ENCODE measurements at places on chromosomes 1 and 21.

DNA sequence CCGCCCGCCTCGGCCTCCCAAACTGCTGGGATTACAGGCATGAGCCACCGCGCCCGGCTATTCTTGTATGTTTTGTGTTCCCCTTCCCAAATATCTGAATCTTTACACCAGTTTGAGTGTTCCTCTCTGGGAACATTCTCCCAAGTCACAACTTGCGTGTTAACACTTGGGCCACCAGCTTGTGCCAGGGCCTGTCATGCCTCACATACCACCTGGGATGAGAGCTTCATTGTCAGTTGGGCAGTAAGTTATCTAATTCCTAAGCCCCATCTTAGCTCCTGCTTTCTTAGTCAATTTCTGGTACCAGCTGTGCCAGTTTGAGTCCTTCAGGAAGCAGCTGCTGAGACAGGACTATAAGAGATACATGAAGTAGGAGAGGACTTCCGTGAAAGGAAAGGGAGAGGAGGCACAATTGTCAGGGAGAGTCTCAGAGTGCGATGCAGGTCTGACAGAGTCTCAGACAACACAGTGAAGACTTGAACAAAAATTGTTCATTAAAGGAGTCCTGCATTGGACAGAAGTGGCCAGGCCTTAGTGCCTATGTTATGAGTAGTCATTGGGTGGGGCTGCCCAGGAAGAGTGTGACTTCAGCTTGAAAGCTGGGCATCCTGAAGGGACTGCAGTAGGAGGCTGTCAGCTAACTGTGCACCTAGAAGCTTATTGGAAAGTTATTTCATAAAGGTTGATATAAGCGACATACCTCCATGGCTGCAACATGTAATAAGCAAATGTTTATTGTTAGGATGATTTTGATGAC lies 17.3 kb downstream of the ZFYVE9 start:
- peak; percentile 84 for DNase-seq

DNA sequence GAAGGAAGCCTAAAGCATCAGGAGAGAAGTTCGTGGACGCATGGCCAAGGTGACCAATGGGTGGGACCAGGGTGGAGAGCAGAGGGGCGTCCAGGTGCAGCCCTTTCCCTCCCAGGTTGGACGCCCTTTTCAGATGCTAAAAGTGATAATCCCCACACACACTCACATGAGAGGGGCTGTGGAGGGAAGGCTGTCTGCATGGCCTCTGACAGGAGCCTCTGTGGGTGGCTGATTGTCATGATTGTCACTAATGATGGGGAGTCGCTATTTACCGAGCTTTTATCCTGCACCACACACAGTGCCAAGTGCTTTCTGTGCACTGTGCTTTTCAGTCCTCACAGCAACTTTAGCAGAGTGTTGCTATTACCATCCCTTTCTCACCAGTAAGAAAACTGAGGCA lies 27.1 kb upstream of the C1QA start:
- DNase-seq, result no peak

DNA sequence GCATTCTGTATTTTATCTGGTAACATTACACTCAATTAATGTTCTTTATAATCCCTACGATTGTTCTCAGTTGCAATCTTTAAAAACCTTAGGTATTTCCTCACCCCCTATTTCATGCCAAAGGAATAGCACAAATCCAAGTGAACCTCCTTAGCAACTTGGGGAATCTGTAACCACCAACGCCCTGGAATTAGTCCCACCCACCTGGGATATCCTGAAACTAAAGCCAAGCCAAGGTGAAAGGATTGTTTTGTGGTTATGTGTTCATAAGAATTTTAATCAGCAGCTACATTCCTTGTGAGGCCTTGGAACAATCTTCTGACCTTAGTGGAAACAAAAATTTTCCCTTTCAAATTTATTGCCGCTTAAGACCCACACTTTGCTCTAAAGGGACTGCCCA lies 908.7 kb downstream of the TTLL7 start:
- no peak for DNase-seq

DNA sequence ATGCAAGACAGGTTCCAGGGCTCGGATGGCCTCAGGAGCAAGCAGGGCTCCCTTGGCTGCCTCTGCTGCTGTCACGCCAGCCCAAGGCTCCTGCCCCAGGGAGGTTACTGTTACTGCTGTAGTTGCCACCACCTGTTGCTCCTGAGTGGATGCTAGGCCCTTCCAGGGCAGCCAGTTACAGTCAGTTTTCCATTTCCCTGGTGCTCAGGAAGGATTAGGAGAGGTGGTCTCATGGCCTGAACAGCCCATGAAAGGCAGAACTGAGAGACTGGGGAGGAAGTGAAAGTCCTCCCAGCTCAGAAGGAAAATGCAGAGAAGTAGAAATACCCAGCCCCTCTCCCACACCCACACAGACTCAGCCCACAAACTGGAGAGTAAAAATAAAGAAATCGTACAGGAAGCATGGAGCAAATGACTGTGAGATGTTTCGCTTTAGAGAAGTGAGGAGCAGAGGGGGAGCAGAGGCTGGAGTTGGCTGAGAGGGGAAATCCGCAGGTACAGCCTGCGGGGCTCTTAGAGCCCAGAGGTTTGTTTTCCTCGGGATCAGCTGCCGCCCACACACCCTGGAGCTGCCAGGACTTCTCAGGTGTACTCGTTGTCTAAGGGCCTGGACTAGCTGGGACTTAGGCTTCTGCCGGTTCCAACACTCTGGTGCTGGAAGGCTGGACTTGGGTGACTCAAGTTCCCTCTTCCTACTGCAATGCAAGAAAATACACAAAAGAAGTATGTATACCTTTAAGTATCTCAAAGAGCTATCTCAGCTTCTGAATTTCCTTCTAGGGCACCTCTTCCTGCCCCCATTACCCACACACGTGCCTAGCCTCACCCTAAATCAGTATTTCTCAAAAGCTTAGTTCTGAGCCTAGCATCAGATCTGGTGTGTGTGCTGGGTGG lies 2.3 kb downstream of the IL6R start:
- peak; percentile 67 for DNase-seq

DNA sequence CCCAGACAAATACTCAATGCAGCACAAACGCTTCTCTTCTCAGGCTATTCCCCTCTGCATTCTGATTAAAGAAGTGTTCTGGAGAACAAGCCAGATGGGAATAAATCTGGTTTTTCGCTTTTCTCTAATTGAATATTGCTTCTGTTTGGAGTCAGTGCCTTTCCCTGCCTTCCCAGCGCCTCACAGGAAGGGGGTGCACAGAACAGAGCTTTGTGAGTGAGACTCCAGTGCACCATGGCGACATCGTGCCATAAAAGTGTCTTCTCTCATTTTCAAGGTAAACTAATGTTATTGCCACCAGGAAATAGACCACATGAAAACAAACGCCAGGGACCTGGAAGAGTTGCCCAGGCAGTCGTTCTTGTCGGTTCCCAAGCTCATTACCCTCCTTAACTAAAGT lies 43.6 kb upstream of the SLC45A1 start:
- DNase-seq, result no peak

GRCh38 chr1:85624361-85624760 lies 43.8 kb downstream of the CCN1 start:
- no peak for DNase-seq

- peak; percentile 95 for DNase-seq
Observed at GRCh38 chr1:179143322-179143721, 61.5 kb downstream of the TOR3A start.

GRCh38 chr21:43207043-43207315 lies 38.2 kb downstream of the CRYAA start:
- no peak for DNase-seq

- DNase-seq, result no peak
Observed at GRCh38 chr1:220005489-220005888, 40.8 kb downstream of the EPRS1 start.

DNA sequence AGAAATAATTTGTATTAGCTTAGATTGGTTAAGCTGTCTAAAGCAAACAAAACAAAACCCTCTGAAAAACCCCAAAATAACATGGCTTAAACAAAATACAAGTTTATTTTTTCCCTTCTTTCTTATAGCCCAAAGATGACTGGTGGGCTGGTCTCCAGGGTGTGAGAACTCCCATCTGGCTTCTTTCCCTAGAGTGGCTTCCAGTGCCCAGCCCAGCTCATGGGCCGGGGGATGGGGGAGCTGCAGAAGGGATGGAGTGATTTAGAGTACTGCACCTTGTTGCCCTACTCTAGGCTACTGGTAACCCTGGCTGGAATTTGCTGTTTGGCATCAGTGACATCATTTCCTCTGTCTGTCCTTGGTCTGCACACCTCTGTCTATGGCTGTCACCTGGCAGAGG lies 223.0 kb downstream of the PBX1 start:
- DNase-seq, result peak; percentile 31

DNA sequence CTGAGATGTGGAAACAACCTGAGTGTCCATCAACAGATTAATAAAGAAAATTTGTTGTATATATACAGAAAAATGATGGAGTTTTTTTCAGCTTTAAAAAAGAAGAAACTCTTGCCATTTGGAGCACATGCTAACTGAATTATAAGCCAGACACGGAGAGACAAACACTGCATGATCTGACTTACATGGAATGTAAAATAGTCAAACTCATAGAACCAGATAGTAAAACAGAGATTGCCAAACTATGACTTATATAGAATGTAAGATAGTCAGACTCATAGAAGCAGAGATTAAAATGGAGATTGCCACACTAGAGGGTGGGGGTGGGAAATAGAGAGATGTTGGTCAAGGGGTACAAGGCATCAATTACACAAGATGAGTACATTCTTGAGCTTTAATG lies 1786.6 kb downstream of the PLA2G4A start:
- no peak for DNase-seq

DNA sequence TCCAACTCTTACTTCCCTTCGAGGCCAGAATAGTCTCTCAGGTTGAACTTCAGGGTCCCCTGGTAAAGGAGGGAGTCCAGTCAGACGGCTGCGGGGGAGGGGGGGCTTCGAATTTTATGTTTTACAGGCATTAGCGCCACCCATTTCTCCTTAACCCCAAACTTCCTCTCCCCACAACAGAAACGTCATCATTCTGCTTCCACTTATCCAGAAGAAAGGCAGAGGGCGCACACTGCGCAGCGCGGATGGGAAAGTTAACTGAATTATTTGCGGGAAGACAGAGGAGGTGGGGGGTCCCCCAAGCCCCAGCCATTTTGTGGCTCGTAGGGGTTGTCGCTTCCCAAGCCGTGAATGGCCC lies 529 bp upstream of the PRMT2 start:
- peak; percentile 92 for DNase-seq

DNA sequence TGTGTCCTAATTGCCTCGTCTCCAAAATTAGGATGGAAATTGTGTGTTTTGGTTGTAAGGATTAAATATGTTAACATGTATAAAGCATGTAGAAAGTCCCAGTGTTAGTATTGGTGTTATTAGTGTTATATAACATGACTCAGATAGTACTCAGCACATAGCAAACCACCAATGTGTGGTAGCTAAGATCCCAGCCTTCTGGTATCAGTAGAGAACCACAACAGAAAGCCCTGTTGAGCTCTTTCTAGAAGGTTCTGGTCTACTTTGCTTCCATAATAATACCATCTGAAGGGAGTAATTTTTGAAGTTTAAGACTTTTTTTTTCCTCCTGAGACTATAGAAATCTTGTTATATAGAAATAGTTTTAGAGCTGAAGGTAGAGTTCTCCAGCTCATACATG lies 259.3 kb upstream of the SGIP1 start:
- DNase-seq, result peak; percentile 77

DNA sequence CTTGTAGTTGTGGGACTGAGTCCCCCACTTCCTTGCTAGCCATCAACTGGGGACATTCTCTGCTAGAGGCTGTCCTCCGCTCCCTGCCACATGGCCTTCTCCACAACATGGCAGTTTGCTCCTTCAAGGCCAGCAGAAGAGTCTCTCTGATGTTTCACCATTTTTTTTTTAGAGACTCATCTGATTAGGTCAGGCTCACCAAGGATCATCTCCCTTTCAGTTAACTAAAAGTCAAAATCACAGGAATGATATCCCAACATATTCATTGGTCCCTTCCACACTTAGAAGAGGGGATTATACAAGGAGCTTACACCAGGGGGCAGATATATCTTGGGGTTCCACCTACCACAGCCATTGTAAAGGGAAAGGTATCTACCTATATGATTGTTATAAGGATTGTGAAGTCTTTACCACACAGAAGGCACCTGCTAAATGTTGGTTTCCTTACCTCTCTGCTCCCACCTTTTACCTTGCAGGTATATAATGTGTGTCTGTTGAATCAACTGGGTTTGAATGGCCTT lies 23.3 kb downstream of the RIMKLA start:
- no peak for DNase-seq

DNA sequence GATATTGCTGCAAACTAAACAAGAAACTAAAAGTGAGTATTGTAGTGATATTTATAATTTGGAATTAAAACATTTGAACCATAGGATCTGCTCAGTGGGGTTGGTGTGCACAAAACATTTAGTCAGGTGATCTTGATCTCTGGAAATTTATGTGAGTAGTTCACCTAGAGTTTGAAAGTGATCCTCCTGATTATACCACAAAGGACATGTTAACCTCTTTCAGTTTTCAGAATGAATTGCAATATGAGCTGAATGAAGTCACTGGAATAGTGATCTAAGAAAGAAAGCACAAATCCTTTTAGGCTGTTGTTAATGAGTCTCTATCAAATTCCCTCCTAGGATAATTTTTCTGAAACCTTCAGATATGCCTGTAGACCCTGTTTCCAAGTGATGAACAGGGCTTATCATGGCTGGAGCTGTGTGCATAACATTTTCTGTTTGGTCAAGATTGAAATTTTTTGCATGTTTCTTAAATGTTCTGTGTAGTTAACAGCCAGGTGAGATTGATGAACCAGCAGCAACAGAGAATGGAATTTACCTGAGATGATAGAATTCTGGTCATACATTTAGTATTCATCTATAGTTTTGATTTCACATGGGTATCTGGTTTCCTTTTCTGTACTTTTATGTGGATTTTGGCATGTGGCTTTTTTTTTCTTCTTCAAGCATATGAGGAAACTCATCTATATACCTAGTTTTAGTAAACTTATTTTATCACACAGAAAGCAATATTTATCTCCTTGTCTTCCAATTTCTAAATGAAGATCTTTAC lies 25.5 kb downstream of the CDC14A start:
- no peak for DNase-seq

Data from GM23248 (cell line).